ENCODE measurements at places on chromosomes 16 and 17.

GRCh38 chr17:72810991-72811508, 281.4 kb downstream of the SLC39A11 start:
- no peak for DNase-seq

DNA sequence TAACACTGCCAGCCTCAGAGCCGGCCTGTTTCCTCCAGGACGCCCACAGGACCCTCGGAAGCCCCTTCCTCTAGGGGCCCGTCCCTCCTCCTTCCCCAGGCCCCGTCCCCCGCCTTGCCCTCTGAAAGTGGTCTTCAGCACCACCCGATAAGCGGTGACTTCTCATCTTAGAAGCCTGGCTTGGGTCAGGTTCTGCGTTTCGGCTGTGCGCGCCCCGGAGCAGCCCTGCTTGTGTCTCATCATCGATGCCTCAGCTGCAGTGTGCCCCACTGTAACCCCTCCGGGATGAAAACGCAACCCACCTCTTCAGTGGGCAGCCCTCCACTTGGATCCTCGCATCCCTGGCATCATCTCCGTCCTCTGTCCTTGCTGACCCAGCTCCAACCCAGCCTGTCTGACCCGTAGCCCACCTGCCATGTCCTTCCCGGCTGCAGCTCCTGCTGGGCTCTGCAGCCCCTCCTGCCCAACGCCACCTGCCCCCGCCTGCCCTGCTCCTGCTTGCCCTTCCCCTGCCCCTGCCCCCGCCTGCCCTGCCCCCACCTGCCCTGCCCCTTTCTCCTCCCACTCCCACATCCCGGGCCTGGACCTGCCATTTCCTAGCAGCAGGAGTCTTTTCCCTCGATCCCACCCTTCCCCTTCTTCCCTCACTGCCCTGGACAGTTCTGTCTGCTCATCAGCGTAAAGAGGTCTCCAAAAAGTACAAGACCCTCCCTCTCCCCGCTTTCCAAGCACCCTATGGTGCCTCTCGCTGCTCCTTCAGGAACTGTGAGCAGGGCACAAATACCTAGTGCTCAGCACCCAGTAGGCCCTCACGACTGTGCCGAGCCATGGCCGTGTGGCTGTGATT, 112.5 kb upstream of the CHMP6 start:
- no peak for DNase-seq

DNA sequence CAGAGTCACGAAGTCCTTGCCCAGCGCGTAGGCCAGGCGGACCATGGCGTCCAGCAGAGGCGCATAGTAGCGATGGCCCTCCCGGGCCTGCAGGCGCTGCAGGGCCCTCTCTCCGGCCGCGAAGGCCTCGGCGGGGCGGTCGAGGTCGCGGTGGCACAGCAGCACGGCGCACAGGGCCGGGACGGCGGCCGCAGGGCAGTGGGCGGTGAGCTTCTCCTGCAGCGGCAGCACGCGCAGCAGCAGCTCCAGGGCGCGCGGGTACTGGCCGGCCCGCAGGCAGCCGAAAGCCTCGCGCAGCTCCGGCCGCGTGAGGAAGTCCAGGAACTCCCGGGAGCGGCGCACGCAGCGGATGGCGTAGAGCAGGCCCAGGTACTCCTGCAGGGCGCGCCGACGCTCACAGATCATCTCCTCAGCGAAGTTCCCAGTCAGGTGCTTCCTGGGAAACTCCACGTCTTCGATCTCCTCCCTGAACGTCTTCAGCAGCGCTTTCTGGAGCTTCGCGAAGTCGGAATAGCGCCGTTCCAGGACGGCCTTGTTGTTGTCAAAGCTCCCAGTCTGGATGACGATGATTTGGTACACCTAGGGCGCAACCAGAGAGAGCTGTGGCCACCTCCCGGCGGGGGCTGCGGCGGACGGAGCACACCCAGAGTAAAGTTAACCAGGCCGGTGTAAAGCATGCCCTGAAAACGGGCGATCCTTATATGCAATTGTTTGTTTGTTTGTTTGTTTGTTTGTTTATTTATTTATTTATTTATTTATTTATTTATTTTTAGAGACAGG, 7.4 kb downstream of the SNX20 start:
- DNase-seq, result no peak

GRCh38 chr17:7589204-7589868, 558 bp downstream of the SOX15 start:
- peak; percentile 62 for DNase-seq

- no peak for DNase-seq
These were observed 239.4 kb upstream of the HSBP1 start for GRCh38 chr16:83568345-83568744.

GRCh38 chr17:75885431-75885830, 7.0 kb upstream of the TRIM47 start:
- no peak for DNase-seq

DNA sequence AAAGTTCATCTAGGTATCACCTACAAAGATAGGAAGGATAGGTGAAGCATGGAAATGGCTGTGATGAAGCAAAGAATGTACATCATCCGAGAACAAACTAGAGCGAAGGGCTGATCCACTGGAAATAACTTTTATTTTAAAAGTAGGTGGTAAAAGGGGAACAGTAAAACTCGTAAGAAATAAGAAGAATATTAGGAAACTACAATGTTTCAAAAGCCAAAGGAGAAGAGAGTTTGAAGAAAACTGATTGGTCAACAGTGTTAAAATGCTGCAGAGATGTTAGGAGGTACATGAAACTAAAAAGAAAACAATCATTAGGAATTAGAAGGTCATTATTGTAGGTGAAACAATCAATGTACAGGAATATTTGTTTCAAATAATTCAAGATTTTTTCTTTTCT, 108.1 kb downstream of the USP32 start:
- DNase-seq, result no peak

- no peak for DNase-seq
These were observed 113.3 kb downstream of the UTP18 start for GRCh38 chr17:51373489-51374152.

GRCh38 chr17:73748508-73748907, 104.3 kb upstream of the SDK2 start:
- DNase-seq, result no peak

GRCh38 chr16:72910381-72910780, 137.5 kb downstream of the ZFHX3 start:
- no peak for DNase-seq

DNA sequence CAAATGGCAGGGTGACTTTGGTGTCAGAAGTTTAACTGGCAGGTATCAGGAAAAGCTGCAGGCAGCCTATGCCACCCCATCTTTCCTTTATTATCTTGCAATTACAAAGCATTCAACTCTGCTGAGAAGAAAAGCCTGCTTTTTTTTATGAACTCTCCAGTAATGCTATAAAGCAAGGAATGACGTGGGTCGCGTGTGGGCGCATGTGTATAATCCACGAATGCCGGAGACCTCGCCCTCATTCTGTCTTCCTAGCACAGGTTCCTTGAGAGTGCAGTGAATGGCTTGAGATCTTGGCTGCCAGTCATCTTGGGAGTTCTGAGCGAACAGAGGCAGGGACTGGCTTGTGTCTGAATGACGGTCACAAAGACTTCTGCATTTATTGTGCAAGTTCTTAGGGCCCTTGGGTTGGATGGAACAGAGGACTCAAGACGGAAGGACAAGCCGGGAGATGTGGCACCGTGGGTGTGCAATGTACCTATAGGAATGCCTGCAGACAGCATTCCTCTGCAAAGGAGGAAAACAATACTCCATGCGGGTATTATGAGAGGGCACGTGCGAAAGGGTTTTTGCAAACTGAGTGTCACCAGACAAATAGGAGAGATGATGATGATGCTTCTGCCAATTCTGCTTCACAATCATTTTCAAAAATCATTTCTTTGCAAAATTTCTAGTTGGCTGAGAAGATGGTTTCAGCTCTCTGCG, 96.1 kb upstream of the ELAC2 start:
- no peak for DNase-seq

DNA sequence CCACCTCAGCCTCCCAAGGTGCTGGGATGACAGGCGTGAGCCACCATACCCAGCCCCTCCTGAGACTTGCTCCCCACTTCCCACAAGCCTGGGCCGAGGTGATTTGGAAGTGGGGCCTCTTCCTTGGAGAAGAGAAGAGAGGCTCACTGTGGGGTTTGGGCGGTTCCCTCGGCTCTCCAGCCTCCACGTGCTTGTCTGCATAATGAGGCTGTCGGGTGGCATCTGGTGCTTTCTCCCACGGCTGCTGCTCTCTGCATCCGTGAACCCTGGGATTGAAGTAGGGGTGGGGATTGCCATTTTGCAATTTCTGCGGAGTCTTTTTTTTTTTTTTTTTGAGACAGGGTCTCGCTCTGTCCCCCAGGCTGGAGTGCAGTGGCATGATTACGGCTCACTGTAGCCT, 101.4 kb downstream of the RAP1GAP2 start:
- DNase-seq, result no peak

DNA sequence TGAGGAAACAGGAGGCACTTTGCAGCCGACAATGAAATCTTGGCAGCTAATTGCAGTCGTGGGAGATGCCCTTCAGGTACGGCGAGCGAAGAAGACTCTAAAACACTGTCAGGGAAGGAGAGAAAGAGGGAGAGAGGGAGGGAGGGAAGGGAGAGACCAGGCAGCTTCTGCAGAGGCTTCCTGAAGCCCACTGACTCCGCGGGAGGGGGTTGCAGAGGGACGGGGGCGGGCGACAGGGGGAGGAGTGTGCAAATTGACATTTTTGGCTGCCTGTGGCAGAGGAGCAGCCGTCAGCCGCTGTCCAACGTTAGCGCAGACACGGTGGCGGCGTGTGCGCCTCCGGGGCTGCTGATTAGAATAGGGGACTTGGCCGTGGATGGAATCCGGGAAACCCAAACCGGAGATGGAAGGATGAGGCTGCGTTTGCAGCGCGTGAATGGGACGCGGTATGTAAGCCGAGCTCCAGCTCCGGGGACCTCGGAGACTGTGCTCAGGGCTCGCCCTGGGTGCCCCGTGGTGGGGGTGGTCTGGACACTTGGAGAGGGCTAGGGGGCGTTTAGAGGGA, 849.1 kb upstream of the RBFOX1 start:
- no peak for DNase-seq

DNA sequence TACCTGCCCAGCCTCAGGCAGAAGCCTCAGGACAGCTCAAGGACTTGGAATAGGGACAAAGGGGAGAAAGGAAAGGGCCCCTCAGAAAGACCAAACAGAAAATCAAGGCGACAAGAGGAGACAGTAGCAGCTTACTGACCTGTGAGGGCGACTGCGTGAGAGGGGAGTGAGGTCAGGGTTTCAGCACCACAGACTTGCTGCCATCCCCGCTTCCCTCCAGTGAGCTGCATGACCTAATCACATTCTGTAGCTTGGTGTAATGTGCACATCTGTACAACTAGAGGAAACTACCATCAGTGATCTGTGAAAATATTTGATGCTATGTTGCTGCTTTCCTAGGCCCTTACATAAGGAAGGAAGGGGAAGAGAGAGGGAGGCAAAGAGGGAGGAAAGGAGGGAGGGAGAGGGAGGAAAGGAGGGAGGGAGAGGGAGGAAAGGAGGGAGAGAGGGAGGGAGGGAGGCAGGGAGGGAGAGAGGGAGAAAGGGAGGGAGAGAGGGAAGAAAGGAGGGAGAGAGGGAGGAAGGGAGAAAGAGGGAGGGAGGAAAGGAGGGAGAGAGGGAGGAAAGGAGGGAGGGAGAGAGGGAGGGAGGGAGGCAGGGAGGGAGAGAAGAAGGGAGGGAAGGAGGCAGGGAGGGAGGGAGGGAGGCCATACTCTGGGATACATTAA, 404.9 kb upstream of the CDH5 start:
- no peak for DNase-seq

DNA sequence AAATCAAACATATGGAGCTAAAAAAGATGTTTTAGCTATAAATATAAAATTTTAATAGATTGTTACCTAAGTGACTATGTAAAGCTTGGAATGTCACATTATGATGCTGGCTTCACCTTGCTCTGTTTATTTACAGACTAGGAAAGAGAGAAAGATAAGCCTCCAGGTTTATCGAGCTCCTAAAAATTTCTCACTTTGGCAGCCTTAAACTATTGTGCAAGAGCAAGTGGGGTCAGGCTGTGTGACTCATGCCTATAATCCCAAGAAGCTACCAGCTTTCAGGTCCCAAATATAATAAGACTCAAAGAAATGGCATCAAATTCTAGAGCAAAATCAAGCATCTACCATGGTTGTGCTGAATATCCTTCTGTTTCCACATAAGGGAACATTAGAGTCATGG, 34.3 kb upstream of the PRSS54 start:
- no peak for DNase-seq

- no peak for DNase-seq
These were observed 64.5 kb upstream of the CDH13 start for GRCh38 chr16:82562183-82562683.
